ENCODE measurements at places on chromosomes 6 and 20.

GRCh38 chr20:35515949-35516645 lies 13.4 kb downstream of the C20orf173 start:
- DNase-seq: peak; percentile 63

- DNase-seq: peak; percentile 40
Observed at GRCh38 chr6:26155061-26155930, 68.1 kb downstream of the HFE start.

DNA sequence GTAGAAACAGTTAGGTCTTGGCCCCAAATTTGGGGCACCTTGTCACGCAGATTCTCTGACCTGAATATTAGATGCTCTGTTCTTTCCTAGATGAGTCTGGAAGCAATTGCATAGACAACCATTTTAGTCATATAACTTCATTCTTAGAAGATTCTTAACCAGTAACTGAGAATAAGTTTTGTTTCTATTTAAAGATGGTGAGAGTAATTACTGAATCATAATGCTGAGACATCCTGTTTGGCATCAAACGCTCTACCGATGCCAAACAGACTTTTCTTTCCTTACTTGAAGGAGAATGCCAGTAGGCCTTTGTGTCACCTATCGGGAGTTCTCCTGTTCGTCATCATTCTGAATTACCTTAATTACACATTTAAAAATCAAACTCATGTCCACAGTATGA lies 131.6 kb upstream of the ID4 start:
- DNase-seq: no peak

- DNase-seq: no peak
Observed at GRCh38 chr6:110530671-110531070, 54.3 kb upstream of the SLC22A16 start.

GRCh38 chr20:47682028-47682783 lies 103.1 kb downstream of the SULF2 start:
- peak; percentile 75 for DNase-seq

GRCh38 chr20:32535953-32536823 lies 48.9 kb downstream of the NOL4L start:
- no peak for DNase-seq

GRCh38 chr6:39016839-39017546 lies 31.6 kb upstream of the GLP1R start:
- DNase-seq: no peak

GRCh38 chr20:57260934-57261333 lies 5.5 kb downstream of the BMP7 start:
- peak; percentile 23 for DNase-seq

- DNase-seq: no peak
Observed at GRCh38 chr6:33609528-33609927, 11.6 kb upstream of the ITPR3 start.

- DNase-seq: peak; percentile 91
Observed at GRCh38 chr20:49713753-49714712, at the start of gene B4GALT5. Gene B4GALT5, minus strand, starts transcription at chr20:49713878. Its CDS starts 188 bp downstream, at chr20:49713690.

DNA sequence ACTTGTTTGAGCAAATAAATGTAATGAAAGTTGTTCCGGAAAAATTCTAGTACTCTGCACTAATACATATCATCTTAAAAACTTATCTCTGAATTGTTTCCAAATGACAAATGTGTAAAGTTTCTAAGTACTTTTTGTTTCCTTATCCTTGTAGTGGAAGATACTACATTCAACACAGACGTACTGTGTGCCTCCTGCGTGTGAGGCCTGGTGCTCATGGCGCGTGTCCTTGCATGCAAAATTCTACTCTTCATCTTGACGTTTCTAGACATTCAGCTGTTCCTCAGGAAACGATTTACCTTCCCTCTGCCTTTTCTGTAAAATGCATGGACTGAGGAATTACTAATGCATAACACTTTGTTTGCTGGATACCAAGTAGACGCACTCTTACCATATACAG lies 11.5 kb downstream of the DLL1 start:
- no peak for DNase-seq

DNA sequence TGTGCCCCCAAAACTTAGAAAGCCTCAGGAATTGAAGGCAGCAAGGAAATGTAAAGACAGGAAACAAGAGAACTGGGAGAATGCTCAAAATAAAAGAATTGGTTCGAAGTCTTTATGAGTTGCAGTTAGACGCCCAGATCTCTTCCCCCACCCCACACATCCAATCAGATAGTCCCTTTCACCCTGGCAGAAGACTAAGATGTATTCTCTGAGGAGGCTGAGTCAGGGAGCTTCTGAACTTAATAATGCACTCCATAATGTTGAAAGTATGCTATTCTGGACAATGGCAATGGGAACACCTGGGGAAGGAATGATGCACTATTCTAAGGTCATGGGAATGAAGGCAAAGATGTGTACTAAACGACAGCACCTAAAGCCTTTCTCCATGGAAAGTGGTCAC lies 173.6 kb downstream of the MTFR2 start:
- peak; percentile 57 for DNase-seq

- no peak for DNase-seq
Observed at GRCh38 chr20:14673164-14673563, 335.8 kb upstream of the FLRT3 start.

- DNase-seq: no peak
Observed at GRCh38 chr6:38404355-38404754, 235.4 kb downstream of the BTBD9 start.

DNA sequence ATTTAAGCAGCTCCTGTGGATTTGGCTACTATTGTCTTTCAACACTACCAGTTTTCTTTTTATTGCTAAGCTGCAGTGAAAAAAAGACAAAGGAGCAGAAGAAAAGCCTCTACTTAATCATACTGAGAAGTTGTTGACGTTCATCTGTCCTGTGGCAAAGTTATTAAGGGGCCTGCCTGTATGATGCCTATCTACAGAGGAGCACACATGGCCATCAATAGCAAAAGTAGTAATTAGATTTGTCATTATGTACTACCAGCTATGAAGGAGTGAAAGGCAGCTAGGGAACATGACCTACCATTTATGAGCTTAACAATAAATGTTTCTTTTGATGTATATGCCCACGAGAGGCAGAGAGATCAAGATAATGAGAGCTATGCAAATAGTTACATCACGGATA lies 620.9 kb downstream of the PHF3 start:
- no peak for DNase-seq

DNA sequence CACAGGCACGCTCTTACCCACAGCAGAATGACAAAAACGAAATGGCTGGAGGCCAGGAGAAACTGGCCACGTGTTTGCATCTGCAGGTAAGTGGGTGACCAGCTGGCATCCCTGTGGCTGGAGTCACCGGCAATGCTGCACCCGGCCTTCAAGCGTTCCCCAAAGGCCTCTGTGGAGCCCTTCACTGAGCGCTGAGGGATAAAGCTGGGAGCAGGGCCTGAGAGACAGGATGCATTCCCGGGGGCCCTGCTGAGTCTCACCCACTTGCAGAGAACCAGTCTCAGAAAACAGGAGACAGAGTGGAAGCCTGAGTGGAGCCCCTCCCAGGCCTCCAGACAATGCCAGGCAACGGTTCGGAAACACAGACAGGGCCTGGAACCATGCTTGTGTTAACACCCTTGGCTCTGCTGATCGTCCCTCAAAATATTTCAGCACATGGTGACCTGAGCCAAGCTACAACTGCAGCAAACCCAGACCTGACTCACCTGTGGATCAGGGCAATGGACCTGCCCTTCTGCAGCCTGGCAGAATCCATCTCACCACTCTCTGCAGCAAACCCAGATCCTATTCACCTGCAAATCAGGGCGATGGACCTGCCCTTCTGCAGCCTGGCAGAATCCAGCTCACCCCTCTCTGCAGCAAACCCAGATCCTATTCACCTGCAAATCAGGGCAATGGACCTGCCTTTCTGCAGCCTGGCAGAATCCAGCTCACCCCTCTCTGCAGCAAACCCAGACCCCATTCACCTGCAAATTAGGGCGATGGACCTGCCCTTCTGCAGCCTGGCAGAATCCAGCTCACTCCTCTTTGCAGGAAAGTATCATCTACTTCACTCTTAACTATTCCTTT lies 39.8 kb downstream of the TBXT start:
- DNase-seq: no peak

- DNase-seq: no peak
Observed at GRCh38 chr20:9457136-9457535, 57.3 kb upstream of the LAMP5 start.

DNA sequence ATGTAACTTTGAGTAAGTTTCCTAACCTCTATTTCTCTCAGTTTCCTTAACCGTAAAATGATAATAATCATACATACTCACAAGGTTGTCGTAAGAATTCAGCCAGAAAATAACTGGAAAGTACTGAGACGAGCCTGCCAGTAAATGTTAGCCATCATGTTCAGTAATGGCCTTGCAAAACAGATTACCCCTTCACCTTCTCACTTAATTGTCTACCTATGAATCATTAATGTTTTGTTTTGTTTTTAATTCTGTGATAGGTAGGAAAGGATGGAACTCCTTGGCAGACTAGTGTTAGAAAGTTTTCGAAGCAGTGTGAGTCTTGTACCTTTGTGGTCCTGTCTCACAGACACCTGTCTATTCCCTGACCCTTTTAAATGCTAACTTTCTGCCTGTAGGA lies 50.6 kb downstream of the MAPK14 start:
- no peak for DNase-seq

- DNase-seq: no peak
Observed at GRCh38 chr6:84643778-84644177, 120.6 kb downstream of the TBX18 start.

- DNase-seq: peak; percentile 68
Observed at GRCh38 chr6:21753241-21754108, 159.9 kb downstream of the SOX4 start.

GRCh38 chr20:61942526-61942925 lies 123.2 kb downstream of the TAF4 start:
- DNase-seq: no peak

- DNase-seq: no peak
Observed at GRCh38 chr20:63295422-63295821, 2.4 kb downstream of the COL20A1 start.

DNA sequence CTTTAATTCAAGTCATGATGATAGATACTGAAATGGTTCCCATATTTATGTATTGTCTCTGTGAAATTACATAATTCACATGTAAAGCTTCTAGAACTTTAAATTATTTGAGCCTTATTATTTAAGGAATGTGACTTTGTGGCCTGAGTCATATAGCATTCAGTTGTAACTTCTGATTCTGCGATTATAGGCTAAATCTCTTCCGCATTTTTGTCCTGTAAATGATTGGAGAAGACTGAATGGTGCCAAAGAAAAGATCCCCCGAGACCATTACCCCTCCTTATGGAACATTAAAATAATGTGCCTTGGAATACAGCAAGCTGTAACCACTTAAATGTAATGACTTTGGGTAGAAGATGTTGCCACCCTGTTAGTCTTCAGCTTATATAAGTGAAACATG lies 63.3 kb upstream of the MAP7 start:
- peak; percentile 95 for DNase-seq

DNA sequence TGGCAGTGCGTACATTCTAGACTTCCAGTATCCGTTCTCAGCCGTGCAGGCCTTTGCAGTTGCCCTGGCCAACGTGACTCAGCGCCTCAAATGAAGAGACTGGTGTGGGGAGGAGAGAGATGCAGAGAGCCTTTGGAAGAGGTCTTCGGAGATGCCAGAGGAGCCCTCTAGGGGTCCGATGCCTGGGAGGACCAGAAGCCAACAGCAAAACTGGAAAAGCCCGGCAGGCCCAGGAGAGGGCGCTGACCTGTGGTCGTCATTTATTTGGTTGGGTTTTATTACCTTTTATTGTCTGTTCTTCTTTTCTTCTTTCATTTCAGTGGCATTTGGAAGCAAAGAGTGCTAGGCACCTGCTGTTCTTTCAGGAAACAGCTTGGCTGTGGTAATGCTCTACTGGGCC lies 53.3 kb upstream of the TMEM181 start:
- peak; percentile 15 for DNase-seq

- no peak for DNase-seq
Observed at GRCh38 chr6:137402143-137402680, 92.0 kb downstream of the OLIG3 start.

DNA sequence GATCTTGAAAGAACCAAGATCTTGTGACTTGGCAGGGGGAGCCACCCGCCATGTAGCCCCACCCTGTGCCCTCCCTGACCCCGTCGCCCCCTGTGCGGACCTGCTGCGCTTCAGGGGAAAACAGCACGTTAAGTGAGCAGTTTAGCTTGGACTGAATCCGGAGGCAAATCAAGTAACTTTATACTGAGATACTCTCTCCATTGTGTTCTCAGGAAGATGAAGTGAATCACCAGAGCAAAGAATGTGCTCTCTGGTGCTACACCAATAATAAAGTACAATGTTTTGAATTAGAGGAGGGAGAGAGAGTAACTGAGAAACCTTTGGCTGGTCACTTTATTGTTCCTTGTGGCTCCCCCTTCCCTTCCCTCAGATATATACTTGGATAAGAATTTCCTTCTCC lies 83.4 kb downstream of the TXNDC5 start:
- peak; percentile 46 for DNase-seq

DNA sequence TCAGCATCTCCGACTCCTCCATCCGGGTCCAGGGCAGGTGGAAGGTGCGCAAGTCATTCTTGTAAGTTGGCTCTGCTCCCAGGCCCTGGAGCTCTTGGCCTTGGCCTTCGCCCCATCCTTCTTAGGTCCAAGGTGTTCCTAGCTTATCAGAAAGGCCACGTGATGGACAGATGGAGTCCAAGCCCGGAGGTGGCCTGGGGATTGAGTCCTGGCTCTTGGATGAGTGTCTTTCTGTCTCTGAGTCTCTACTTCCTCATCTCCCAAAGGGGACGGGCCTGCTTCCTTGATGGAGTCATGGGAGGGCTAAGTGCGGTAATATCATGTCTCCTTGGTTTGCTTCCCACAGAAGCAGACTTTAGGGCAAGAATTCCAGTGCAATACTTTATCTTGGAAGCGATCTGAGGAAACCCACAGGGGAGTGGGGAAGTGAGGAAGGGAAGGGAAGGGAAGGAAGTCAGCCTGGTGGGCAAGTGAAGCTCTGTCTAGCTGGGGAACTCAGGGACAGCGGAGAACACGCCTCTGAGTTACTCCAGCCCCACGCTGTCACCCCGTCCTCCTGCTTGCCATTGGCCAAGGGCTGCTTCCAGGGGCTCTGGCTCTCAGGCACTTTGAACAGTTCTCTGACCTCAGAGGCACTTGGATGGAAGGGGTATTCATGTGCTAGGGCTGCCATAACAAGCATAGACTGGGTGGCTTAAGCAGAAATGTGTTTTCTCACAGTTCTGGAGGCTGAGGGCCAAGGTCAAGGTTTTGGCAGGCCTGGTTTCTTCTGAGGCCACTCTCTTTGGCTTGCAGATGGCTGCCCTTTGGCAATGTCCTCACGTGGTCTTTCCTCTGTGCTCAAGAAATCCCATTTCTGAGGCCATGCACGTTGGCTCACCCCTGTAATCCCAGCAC lies 4.8 kb downstream of the LBP start:
- no peak for DNase-seq

DNA sequence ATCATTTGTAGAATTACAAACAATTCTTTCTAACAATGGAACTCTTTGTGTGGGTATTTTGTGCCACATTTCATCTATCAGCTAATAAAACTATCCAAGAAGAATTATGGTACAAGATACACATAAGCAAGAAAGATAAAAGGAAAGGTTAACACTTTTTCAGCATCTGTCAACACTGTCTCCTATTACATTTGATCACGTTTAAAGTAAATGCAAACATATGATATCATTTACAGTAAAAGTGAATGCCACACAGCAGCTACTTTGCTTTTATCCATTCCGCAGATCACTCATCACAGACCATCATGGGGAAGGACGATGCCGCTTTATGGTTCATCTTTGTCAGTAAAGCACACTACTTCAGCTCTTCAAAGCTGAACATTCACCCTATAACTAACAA lies 456.4 kb upstream of the MANEA start:
- no peak for DNase-seq

- DNase-seq: no peak
Observed at GRCh38 chr6:156454867-156455266, 322.3 kb upstream of the ARID1B start.

- no peak for DNase-seq
Observed at GRCh38 chr6:42322676-42323075, 105.0 kb upstream of the MRPS10 start.
